ENCODE measurements at places on chromosomes 5 and 9. TPM values are rescaled to one million over a fixed set of nuclear protein-coding genes. Genes with fewer than 3 reads are reported as not detected.

Gene SHROOM1
- 0.49 TPM for total RNA-seq

Gene CER1
- not detected for total RNA-seq

GRCh38 chr5:1685066-1685465 is 114.6 kb downstream of the MRPL36 start:
- no peak for DNase-seq

DNA sequence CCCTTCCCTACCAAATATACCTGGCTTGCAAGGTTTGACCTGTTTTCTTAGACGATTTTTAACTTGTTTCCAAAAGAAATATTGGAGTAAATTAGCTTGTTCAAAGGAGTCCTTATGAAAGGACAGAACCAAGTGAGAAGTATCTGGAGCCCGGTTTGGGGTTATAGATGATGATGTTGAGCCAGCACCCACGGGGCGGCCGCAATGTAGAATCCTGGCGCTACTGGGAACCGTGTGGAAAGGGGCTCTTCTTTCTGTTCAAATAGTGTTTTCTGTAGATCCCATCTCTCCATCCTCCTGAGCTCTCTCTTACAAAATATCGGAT is 517 bp upstream of the EXOSC2 start:
- DNase-seq = no peak

GRCh38 chr9:68819065-68819464 is 114.0 kb downstream of the PIP5K1B start:
- no peak for DNase-seq

DNA sequence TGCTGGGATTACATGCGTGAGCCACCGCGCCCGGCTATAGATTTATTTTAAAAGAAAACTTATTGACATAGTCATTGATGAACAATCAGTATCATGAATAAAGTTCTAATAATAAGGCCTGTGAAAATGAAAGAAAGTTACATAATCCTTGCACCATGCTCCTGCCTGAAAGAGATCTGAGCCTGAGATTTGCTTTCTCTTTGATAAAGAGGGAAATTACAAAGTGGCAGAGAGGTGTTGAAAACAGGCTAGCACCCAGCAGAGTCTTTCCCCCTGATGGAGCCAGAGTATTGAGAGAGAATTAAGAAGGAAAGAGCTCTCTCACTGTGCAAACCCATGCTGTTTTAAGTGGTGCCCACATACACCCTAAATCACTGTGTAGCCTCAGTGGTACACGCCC is 37.2 kb downstream of the SLC6A7 start:
- no peak for DNase-seq

Gene MRPL36
- total RNA-seq = 34.8 TPM

- peak; percentile 77 for DNase-seq
Measured at GRCh38 chr5:132425009-132425937, 55.8 kb downstream of the SLC22A5 start.

GRCh38 chr9:115198001-115198400 is 80.0 kb upstream of the TNC start:
- no peak for DNase-seq

Gene FAM221B
- total RNA-seq = not detected

Gene SPINK4
- not detected for total RNA-seq

Gene PPIC
- total RNA-seq = not detected

Gene AIF1L
- 0.15 TPM for total RNA-seq

DNA sequence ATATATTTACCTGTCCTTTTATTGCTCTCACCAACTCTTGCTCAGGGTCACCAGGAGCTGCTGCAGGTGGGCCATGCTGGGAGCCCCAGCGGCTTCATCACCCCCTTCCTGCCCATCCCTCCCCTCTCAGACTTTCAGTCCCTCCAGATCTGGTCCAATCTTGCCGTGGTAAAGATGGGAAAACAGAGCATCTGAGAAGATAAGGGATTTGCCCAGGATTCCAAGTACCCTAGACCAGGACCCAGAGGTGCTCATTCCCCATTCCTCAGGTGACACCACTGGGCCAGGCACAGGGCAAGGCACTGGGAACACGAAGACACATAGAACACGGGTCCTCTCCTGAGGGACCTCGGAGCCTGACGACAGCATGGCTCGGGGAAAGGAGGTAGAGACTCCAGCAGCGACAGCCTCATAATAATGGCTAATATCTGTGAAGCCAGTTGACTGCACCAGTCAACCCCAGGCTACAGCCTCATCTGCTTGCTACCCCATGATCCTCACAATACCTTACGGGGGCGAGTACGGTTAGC is 18.0 kb downstream of the TMOD1 start:
- no peak for DNase-seq

GRCh38 chr5:179165421-179166170 is 105.4 kb downstream of the ZNF354C start:
- DNase-seq = no peak

- DNase-seq = no peak
Measured at GRCh38 chr9:131117762-131118145, 7.6 kb upstream of the NUP214 start.

Gene PCDHGA6
- 0.50 TPM for total RNA-seq

Gene PCDHA11
- not detected for total RNA-seq

DNA sequence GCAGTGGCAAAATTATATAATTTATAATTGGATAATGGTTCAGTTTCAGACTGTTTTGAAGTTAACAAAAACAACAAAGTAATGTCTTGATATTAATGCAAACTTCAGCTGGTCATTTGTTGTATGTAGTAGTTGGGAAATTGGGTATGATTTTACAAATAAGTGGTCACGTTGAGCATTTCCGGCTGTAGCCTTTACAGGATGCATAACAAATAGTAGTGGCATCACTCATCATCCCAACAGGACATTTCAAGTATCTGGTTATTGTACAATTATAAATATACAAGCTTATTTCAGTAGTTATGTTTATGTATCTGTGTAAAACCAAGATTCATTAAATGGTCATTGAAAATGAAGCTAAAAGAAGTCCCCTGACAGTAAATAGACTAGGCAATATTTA is 72.9 kb downstream of the SMIM15 start:
- no peak for DNase-seq

DNA sequence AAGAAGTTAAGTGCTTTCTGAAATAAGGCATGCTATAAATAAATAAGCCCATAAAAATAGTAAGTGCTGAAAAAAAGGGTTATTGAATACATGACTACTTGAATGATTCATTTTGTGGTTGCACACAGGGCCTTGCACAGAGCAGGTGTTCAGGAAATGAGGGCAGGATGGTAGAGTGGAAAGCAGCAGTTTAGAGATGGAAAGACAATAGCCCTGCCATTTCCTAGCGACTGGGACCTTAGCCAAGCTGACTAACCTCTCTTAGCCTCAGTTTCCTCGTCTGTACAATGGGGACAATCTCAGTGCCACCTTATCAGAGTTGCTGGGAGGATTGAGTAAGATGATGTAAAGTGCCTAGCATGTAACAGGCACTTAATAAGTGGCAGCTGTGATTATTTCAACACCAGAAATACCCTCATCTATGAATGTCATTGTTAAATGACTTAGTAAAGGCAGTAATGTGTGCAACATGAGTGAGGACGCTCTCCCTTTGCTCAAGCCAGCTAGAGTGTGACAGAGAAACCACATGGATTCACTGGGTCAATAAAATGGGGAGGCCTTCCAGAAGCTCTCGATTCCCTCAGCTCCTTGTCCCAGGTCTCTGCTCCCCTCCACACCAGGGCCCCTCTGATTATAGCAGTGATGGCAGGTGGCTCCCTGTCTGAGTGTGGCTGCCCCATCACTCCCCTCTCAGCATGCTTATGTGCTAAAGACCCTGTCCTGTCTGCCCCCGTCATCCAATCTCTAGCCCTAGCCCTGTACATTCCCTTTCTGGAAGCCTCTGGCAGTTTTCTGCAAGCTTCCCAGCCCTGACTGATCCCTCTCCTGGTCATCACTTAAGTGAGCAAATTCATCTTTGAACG is 16.0 kb upstream of the PHF19 start:
- DNase-seq = peak; percentile 93

GRCh38 chr9:116816484-116816883 is 129.4 kb downstream of the TRIM32 start:
- no peak for DNase-seq

DNA sequence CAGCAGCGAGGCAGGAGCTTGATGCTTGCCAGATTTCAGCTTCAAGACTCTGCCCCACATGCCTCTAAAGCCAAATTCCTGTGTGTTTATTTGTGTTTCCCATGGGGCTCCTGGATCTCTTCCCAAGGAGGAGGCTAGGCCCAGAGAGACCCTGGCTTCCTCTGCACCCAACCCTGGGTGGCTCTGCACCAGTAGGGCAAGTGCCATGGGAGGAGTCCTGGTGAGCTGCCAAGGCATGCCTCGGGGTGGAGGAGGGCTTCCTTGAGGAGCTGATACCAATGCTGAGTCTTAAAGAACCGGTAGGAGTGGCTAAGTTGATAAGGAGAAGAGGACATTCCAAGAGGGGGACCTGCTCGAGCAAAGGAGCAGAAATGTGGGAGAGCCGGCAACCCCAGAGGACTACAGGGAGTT is 6.8 kb upstream of the TIFAB start:
- DNase-seq = no peak

GRCh38 chr5:95617057-95617456 is 2.8 kb upstream of the GPR150 start:
- DNase-seq = no peak

DNA sequence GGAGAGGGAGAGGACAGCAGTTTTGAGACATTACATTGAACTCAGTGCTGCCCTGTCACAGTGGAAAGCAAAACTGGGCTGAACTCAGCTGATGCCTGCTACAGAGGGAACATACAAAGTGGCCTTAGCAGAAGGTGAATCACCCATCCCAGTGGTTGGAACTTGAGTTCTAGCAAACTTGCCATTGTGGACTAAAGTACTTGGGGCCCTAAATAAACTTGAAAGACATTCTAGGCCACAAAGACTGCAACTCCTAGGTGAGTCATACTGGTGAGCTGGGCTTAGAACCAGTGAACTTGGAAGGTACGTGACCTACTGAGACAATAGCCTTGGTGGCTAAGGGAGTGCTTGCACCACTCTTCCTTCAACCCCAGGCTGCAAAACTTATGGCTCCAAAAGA is 155.7 kb upstream of the RIOK2 start:
- DNase-seq = no peak

DNA sequence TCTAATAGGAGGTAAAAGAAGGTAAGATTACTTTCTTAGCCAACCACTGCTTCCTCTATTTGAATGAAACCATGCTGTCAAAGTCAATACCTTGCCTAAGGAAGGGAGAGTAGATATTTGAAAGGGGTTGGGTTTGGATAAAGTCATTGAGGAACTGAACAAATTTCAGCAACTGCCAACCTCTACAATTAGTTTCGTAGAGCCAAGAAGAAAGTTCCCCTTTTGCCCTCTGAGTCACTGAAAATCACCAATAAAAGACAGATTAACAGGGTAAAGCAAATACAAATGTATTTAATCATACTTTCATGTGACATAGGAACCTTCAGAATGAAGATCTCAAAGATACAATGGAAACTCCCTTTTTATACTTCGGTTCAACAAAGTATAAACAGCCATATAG is 615.7 kb downstream of the GABRG2 start:
- DNase-seq = no peak

GRCh38 chr5:131364507-131365050 is 100.7 kb downstream of the CDC42SE2 start:
- DNase-seq = peak; percentile 43

- no peak for DNase-seq
Measured at GRCh38 chr5:102153003-102153759, 142.9 kb downstream of the SLCO4C1 start.

GRCh38 chr5:79886925-79887655 is 104.0 kb downstream of the MTX3 start:
- DNase-seq = no peak

DNA sequence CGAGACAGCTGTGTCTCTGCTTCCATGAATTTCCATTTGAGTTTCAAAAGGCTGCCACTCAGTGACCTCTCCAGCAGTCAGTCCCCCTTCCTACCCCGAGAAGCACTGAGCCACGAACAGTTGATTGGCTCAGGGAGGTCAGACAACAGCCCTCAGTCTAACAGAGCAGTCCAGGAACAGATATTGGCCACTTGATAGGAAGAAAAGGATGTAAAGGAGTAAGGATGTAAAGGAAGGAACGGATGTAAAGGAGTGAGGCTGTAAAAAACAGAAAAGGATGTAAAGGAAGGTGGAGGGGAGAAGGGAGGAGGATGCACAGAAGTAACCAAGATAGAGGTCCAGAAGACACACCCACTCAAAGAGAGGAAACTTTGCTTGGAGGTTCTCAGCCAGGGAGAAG is 3.2 kb upstream of the NR4A3 start:
- DNase-seq = no peak

GRCh38 chr9:89542401-89543021 is 44.6 kb upstream of the SEMA4D start:
- no peak for DNase-seq

DNA sequence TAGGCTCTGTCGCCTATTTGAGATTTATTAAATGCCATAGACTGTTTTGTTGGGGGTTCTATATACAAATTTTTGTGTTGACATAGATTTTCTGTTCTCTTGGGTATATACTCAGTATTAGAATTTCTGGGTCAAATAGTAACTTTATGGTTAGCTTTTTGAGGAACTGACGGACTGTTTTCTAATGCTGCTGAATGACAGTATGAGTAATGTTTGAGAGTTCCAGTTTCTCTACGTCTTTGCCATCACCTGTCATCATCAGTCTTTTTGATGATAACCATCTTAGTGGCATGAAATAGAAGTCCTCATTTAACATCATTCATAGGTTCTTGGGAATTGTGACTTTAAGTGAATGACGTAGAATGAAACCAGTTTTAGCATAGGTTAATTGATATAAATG is 60.1 kb downstream of the CCDC171 start:
- no peak for DNase-seq

All from CD4-positive, alpha-beta memory T cell (primary cell).